ENCODE measurements at places on chromosomes 2 and 18.

- DNase-seq, result no peak
Measured at GRCh38 chr2:234670052-234670451, 173.2 kb upstream of the ARL4C start.

GRCh38 chr18:59448546-59448945 lies 89.5 kb upstream of the LMAN1 start:
- DNase-seq, result no peak

DNA sequence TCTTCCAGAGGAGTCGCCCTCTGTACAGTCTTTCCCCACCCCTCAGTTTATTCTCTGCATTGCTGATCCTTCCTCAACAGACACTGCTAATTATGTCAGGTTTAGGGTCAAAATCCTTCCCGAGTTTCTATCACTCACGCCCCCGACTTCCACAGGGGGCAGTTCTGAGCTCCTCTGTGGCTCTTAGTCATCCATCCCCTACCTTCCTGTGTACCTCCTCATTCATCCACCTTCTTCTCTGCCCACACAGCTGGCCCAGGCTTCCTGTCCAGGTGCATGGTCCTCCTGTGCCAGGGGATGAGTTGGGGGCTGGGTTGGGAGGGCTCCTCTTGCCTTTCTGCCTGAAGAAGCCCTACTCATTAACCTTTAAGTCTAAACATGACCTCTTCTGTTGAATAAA lies 202.9 kb downstream of the ARL4C start:
- no peak for DNase-seq

GRCh38 chr18:11380968-11381367 lies 228.4 kb upstream of the SLC35G4 start:
- DNase-seq, result no peak

- no peak for DNase-seq
Measured at GRCh38 chr2:230691005-230691647, 21.5 kb upstream of the CAB39 start.

GRCh38 chr2:122078451-122078850 lies 323.0 kb downstream of the TSN start:
- no peak for DNase-seq

GRCh38 chr2:234977228-234977679 lies 25.4 kb downstream of the SH3BP4 start:
- no peak for DNase-seq

- no peak for DNase-seq
Measured at GRCh38 chr18:1663879-1664705, 759.4 kb downstream of the ADCYAP1 start.

DNA sequence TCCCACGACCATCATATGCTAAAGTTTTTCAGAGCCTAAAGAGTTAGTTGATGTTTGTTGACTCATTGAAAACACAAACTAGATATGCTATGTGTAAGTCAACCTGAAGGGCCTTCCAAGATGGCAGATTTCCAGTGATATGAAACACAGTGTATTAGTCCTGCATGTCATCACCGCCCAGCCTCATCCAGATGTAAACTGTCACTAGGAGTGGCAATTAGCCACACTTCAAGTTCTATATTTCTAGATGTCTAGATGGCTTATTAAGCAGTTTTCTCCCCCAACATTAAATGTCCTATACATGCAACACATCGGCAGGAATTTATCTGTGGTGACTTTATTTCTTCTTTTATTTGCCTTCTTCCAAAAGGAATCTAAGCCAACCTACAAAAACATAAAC lies 444.1 kb upstream of the SMIM21 start:
- DNase-seq, result no peak

- DNase-seq, result no peak
Measured at GRCh38 chr2:140835079-140835478, 1295.7 kb downstream of the LRP1B start.

- no peak for DNase-seq
Measured at GRCh38 chr18:23740105-23740830, 51.0 kb downstream of the LAMA3 start.

DNA sequence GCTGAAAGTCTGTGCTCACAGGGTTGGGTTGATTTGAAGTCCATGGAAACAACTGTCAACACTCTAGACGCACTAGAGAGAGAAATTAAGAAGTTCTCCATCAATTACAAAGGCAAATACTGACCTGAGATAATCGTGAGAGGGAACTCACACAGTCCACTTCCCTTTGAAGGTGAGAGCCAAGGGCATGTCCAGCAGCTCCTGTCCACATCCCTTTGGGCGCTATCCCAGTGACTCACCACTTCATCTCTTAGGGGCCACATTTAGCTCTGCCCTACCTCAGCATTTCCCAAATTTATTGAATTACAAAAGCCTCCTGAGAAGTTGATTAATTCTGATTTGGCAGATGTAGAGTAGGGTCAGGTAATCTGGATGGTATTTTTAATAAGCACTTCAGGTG lies 148.8 kb upstream of the MAPRE2 start:
- DNase-seq, result no peak

GRCh38 chr2:204255071-204255470 lies 290.2 kb upstream of the PARD3B start:
- DNase-seq, result no peak

- no peak for DNase-seq
Measured at GRCh38 chr2:142973822-142974207, 96.4 kb downstream of the KYNU start.

DNA sequence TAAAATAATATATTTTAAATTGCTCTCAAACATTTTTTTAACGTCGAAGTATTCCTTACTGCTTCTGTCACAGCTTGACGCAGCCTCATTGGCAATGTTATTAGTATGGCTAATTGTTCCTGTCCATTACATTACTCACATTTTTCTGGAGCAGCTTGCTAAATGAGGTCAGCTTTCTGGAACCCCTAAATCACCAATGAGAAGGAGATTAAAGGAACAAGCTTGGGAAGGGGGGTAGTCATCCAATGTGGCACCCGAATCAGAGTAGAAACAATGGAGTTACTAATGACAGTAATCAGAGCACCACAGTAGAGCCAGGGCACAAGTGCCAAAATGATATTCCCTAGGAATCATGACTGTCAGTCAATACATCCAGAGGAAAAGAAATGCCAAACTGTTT lies 5.1 kb downstream of the NEUROD1 start:
- no peak for DNase-seq

- DNase-seq, result no peak
Measured at GRCh38 chr2:163200741-163201140, 362.2 kb upstream of the KCNH7 start.

GRCh38 chr2:68939962-68940361 lies 12.7 kb downstream of the GKN2 start:
- DNase-seq, result no peak

- DNase-seq, result no peak
Measured at GRCh38 chr2:867296-867695, 83.4 kb upstream of the SNTG2 start.

GRCh38 chr2:170930131-170930990 lies 1.3 kb downstream of the GORASP2 start:
- DNase-seq, result peak; percentile 52

DNA sequence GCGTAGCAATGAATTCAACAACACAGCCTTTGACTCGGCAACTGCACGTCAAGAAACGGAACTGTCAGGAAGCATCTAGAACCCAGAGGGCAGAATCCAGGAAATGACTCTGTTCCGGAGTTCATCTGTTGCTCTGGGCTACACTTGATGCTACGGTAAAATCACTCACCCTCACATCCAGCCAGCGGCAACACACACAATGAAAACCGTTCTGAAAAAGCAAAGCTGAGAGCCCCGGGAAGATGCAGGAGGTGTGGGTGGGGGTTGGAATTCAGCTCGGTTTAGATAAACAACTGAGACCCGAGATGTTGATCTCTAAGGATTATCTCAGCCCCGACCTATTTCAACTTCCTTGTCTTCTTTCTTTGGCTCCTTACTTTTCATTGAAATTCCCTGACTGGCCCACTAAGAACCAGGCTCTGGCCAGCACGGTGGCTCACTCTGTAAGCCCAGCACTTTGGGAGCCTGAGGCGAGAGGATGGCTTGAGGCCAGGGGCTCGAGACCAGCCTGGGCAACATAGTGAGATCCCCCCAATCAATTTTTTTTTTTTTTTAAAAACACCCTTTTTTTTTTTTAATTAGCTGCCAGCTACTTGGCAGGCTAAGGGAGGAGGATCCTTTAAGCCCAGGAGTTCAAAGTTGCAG lies 13.3 kb upstream of the RAB17 start:
- DNase-seq, result no peak

GRCh38 chr2:70991142-70991541 lies 3.5 kb downstream of the TEX261 start:
- no peak for DNase-seq

- no peak for DNase-seq
Measured at GRCh38 chr2:157933160-157933920, 57.2 kb upstream of the ACVR1 start.

DNA sequence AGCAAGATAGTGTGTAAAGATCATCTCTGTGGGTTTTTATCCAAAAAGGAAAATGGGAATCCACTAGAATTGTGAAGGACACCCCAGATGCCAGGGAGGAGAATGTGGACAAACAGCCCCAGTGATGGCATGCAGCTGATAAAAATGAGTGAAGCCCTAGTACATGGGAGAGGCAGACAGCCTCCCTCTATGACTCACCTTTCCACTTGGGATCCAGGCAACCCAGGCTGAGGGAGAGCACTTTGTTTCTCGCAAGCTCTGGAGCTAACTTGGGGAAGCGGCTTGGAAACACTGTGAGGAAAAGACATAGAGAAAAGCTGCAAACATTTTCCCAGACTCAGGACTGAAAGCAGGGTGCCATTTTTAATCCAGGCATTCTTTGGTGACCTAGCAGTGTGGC lies 5.3 kb upstream of the FLACC1 start:
- DNase-seq, result no peak

- no peak for DNase-seq
Measured at GRCh38 chr18:31429623-31430022, 17.9 kb upstream of the DSG3 start.

GRCh38 chr2:82852787-82853186 lies 1606.3 kb downstream of the SUCLG1 start:
- DNase-seq, result no peak

- no peak for DNase-seq
Measured at GRCh38 chr2:55862246-55862645, 61.3 kb downstream of the EFEMP1 start.

DNA sequence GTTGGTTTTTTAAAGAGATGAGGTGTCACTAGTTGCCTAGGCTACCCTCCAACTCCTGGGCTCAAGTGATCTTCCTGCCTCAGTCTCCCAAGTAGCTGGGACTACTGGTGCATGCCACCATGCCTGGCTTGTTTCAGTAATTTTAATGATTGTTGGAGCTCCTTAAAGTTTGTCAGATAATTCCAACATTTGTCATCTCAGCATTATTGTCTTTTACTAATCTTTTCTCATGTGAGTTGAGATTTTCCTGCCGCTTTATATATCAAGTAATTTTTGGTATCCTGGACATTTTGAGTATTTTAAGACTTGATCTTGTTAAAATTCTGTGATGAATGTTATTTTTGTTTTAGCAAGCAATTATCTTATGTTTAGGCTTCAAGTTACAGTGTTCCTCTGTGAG lies 108.6 kb downstream of the OTX1 start:
- no peak for DNase-seq

GRCh38 chr2:239141021-239141760 lies 259.6 kb downstream of the HDAC4 start:
- DNase-seq, result no peak

GRCh38 chr2:213420828-213421385 lies 136.6 kb downstream of the SPAG16 start:
- DNase-seq, result no peak

DNA sequence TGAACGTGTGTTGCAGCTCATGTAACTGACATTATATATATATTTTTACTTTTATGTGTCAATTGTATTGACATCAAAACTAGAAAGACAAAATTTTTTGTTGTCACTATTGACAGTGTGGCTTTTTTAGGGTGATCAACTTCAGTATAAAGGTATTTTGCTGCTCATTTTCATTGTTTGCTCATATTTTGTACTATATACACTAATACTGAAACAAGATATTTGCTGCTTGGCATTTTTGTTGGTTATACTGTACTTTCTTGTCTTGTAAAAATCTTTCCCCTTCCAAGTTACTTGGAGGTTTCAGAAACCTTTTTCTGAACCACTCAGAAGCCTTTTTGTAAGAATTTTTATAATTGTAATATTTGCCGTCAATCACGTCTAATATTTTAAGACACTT lies 16.5 kb downstream of the AFTPH start:
- no peak for DNase-seq

GRCh38 chr2:235271936-235272335 lies 221.9 kb upstream of the AGAP1 start:
- no peak for DNase-seq

DNA sequence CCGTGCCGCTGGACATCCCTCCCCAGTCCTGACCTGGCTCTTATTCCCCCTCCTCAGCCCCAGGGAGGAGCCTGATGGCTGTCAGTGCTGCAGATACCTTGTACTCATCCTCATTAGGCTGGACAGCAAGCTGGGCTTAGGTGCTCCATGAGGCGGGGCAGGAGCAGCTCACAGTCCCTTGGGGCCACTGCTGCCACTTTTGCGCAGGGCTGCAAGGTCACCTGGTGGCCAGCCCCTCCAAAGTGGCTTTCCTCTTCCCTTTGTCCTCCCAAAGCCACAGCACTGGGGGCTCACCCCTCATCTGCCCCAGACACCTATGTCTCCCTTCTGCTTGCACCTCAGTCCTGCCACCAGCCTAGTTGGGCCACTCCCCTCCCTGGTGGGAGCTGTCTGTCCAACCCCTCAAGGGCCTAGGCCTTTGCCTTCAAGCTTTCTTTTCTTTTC lies 60.8 kb downstream of the FAM168B start:
- no peak for DNase-seq

GRCh38 chr2:191844706-191845105 lies 2.2 kb downstream of the CAVIN2 start:
- no peak for DNase-seq
